CD8-positive, alpha-beta T cell (primary cell): ENCODE measurements at places on chromosomes 11 and 22.

DNA sequence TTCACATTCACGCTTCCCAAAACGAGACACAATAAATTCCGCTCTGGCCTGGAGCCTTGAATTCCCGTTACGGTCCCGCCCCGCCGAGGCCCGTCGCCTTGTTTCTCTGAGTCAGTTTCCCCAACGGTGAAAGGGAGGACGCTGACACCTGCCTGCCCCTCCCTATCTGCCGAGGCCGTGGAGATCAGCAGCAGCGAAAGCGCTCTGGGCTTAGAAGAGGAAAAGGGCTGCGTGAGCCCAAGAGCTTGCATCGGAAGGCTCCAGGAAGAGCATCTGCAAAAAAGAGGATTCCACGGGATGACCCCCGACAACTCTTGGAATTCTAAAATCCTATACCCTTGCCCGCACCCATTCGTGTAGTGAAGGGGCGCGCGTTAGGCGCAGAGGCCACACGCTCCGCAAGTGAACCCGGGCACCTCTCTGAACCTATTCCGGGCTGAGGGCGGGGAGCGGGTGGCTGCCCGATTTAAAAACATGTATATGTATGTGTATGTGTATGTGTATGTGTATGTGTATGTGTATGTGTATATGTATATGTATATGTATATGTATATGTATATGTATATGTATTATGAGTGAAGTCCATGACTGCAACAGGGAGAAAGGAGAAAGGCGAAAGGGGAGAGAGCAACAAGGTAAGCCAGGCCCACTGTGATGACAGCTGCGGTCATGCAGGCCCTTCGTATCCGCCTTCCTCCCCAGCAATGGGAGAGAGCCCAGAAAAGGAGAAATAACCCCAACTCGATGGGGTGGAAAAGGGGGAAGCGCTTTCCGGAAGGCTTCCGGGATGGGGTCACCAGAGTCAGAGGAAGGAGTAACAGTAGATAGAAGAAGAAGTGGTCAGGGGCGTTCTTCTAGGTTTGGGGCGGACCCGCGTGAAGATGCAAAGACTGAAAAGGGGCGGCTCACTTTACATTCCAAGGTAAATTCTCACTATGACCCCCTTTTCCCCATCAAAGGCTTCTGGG is 948 bp upstream of the MRTFA start:
- peak; percentile 59 for DNase-seq

DNA sequence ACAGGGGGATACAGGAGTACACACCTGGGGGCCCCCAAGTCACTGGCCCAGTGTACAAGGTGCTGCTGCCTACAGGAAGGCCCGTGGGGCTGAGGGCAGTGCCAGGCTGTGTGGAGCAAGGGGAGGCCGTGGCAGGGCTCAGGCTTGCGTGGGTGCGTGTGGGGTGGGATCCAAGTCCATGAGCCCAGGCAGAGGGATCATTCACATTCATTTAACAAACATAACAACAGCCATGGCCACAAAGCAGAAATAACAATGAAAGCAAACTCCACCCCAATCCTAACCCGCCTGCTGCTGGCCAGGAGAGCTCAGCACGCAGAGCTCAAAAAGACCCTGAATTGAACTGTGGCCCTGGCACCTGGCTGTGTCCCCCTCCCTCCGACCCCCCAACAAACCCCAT is 17.0 kb upstream of the SCGB1A1 start:
- DNase-seq = no peak

GRCh38 chr11:100706179-100706578 is 19.1 kb downstream of the ARHGAP42 start:
- DNase-seq = no peak

DNA sequence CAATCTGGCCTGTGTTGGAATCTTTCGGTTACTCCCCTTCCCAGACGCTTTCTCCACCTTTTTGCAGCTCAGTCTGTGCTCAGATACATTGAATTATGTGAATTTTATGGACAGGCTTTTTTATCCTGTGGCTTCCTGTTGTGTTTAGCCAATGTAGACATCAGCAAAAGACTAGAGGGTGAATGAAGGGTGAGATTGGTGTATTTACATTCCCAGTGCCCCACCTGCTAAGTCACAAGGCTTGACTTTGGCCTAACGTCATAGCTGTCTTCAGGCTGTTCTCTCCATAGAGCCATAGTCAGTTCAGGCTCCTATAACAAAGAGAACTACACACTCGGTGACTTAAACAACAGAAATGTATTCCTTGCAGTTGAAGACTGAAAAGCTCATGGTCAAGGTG is 97.5 kb upstream of the FSHB start:
- no peak for DNase-seq

- no peak for DNase-seq
These were observed 101.9 kb upstream of the OR4B1 start for GRCh38 chr11:48114740-48115139.

DNA sequence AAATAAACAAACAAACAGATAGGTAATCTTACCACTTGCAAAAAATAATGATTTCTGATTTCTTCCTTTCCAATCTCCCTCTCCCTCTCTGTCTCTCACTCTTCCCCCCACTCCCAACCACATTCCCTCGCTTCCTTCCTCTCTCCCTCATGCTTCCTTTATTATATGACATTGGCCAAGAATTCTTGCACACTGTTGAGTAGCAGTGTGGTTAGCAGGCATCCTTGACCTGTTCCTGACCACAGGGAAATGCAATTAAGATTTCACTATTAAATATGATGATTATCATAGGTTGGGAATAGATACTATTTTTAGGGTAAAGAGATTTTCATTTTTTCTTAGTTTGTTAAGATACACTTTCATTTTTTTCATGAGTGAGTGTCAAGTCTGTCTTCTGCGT is 14.7 kb upstream of the PLAAT4 start:
- DNase-seq = no peak

- DNase-seq = no peak
These were observed 66.2 kb downstream of the THAP12 start for GRCh38 chr11:76314741-76315090.

GRCh38 chr11:18253778-18254338 is 5.4 kb upstream of the SAA2 start:
- DNase-seq = no peak
